Smooth muscle cell of the pulmonary artery (primary cell): ENCODE measurements at places on chromosomes 13 and 19. TPM values are rescaled to one million over a fixed set of nuclear protein-coding genes. Genes with fewer than 3 reads are reported as not detected.

ARL11 gene
- not detected in 2 replicates for total RNA-seq

MATK gene
- 0.13 TPM in 1 of 2 replicates, not detected in the other for total RNA-seq

S1PR5 gene
- total RNA-seq, result 1.7 and 4.8 TPM in 2 replicates

SLC46A3 gene
- total RNA-seq, result 4.8 and 8.3 TPM in 2 replicates

FOSB gene
- 5.7 and 7.2 TPM in 2 replicates for total RNA-seq

PSG2 gene
- total RNA-seq, result 0.13 and 0.73 TPM in 2 replicates

ZNF541 gene
- total RNA-seq, result 0.07 and 0.17 TPM in 2 replicates

THSD1 gene
- total RNA-seq, result 3.9 and 8.8 TPM in 2 replicates

LIN7B gene
- total RNA-seq, result 7.5 and 12.6 TPM in 2 replicates

GPR12 gene
- not detected in 2 replicates for total RNA-seq

C3 gene
- 62.9 and 313 TPM in 2 replicates for total RNA-seq

ATXN8OS gene
- not detected in 2 replicates for total RNA-seq

TUBGCP3 gene
- total RNA-seq, result 16.2 and 18.2 TPM in 2 replicates

RNF113B gene
- total RNA-seq, result not detected in 2 replicates

KLF12 gene
- 12.3 and 25.4 TPM in 2 replicates for total RNA-seq

SELENOV gene
- total RNA-seq, result not detected in 2 replicates

MAB21L1 gene
- total RNA-seq, result 3.3 and 3.6 TPM in 2 replicates

ERF gene
- total RNA-seq, result 22.8 and 28.2 TPM in 2 replicates

PSG7 gene
- 0.30 TPM in 1 of 2 replicates, not detected in the other for total RNA-seq

KLK1 gene
- total RNA-seq, result not detected in 2 replicates

FOXO1 gene
- 3.8 and 5.5 TPM in 2 replicates for total RNA-seq

KASH5 gene
- total RNA-seq, result not detected in 2 replicates

TYROBP gene
- total RNA-seq, result not detected in 2 replicates

ASF1B gene
- total RNA-seq, result 2.0 and 2.8 TPM in 2 replicates

SLC10A2 gene
- total RNA-seq, result not detected in 2 replicates

CEACAM3 gene
- not detected in 2 replicates for total RNA-seq

CDX2 gene
- not detected in 2 replicates for total RNA-seq

SPC24 gene
- 9.3 and 16.2 TPM in 2 replicates for total RNA-seq

SPTBN4 gene
- 1.2 and 5.3 TPM in 2 replicates for total RNA-seq

KIR3DL3 gene
- not detected in 2 replicates for total RNA-seq

FFAR1 gene
- total RNA-seq, result not detected in 2 replicates

BEST2 gene
- not detected in 2 replicates for total RNA-seq

ZNF284 gene
- total RNA-seq, result 2.7 and 4.1 TPM in 2 replicates

CYP4F2 gene
- total RNA-seq, result not detected in 2 replicates

ATP4B gene
- not detected in 2 replicates for total RNA-seq

ZNF229 gene
- 11.6 and 14.9 TPM in 2 replicates for total RNA-seq

NXNL1 gene
- total RNA-seq, result not detected in 2 replicates

COL4A2 gene
- 1,112 and 1,718 TPM in 2 replicates for total RNA-seq

MBD3L2 gene
- not detected in 2 replicates for total RNA-seq

CRX gene
- total RNA-seq, result not detected in 2 replicates

MRPL4 gene
- 18.1 and 25.0 TPM in 2 replicates for total RNA-seq
